ENCODE measurements at places on chromosomes 4 and X. TPM values are rescaled to one million over a fixed set of nuclear protein-coding genes. Genes with fewer than 3 reads are reported as not detected.
A peak's percentile ranks its signal among the peaks of the same experiment; 100 is the strongest.

Gene ZDHHC15
- 1.8 TPM for total RNA-seq

Gene ZNF41
- total RNA-seq = 10.4 TPM

Gene SFRP2
- total RNA-seq = 39.5 TPM

Gene TMEM271
- not detected for total RNA-seq

Gene CPLX1
- 3.9 TPM for total RNA-seq

- H3K27ac ChIP-seq = no peak overlapping the region
- H3K4me3 ChIP-seq = no peak overlapping the region
- DNase-seq = no peak
- H3K36me3 ChIP-seq = no peaks in the 10 kb centered on the region
- no peaks in the 10 kb centered on the region for H3K27me3 ChIP-seq
These were observed 9.1 kb upstream of the YTHDC1 start for GRCh38 chr4:68358988-68359387.

DNA sequence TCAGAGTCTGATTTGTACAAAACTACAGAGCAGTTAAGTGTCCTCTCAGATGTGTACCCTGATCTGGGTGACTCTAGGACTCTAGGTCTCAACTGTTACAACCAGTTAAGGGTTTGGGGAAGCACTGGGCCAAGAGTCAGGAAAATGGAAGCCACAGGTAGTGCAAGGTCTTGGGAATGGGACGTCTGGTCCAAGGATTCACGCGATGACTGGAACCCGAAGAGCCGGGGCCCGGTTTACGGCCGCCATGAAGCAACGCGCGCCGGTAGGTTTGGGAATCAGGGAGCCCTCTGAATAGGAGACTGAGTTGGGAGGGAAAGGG, 321 bp upstream of the HPRT1 start:
- H3K36me3 ChIP-seq = no peaks in the 10 kb centered on the region
- no peaks in the 10 kb centered on the region for H3K4me1 ChIP-seq
- H3K27ac ChIP-seq = no peak overlapping the region
- H3K27me3 ChIP-seq = no peaks in the 10 kb centered on the region
- peak overlapping the region; percentile 67 for H3K4me3 ChIP-seq

GRCh38 chr4:4853921-4854648, 5.4 kb upstream of the MSX1 start:
- H3K4me1 ChIP-seq = peaks cover 31% of the 10 kb centered on the region
- peaks cover 94% of the 10 kb centered on the region for H3K27me3 ChIP-seq
- no peak for DNase-seq
- H3K27ac ChIP-seq = no peak overlapping the region
- no peak overlapping the region for H3K4me3 ChIP-seq
- H3K36me3 ChIP-seq = no peaks in the 10 kb centered on the region

- no peaks in the 10 kb centered on the region for H3K36me3 ChIP-seq
- H3K27me3 ChIP-seq = no peaks in the 10 kb centered on the region
- peak overlapping the region; percentile 80 for H3K27ac ChIP-seq
These were observed 353 bp downstream of the NSD2 start for GRCh38 chr4:1871471-1872021.

DNA sequence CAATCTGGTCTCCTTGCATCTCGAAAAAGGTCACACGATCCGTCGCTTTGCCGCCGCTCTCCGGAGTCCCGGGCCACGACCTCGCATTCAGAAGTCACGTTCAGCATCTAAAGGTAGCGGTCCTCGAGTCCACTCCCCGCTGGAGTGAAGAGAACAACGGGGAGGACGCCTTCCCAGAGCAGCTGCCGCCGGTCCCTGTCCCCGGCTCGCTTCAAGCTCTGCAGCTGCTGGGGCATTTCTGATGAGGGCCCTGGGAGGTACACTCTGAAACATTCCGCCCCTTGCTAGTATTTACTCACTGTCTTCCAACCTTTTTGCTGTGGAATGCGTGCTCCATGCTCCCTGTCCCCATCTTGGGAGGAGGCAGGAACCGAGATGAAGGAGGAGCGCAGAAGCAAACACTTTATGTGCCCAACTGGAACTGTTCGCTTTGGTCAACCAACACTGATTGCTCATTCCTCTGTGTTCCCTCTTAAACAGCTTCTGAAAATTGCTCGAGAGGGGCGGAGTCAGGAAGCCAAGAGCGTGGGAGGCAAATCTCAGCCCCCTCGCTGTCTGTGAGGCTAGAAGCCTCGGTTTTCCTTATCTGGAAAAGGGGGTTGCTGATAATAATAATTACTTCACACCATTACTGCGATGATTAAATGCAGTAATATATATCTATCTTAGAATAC, 6.4 kb upstream of the VAMP7 start:
- H3K4me3 ChIP-seq = peak overlapping the region; percentile 15
- DNase-seq = no peak
- H3K36me3 ChIP-seq = no peaks in the 10 kb centered on the region
- H3K27ac ChIP-seq = no peak overlapping the region
- H3K27me3 ChIP-seq = peaks cover 11% of the 10 kb centered on the region

DNA sequence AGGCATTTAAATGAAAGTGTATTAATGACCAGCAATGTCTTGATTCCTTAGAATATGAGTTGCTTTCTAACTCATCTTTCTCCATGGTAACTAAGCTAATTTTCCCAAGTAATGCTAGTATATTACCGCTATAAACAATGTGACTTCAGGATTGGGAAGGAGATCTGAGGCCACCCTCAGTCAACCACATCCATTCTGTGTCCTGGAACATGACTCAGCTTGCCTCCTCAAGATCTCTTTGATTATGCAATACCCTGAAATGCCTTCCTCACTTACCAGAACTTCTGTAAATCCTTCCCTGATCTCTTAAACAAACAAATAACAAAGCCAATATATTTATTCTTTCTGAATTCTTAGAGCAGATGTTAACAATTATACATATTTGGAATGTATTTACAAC, 1495.5 kb downstream of the PCDH18 start:
- H3K4me1 ChIP-seq = no peaks in the 10 kb centered on the region
- H3K27me3 ChIP-seq = no peaks in the 10 kb centered on the region
- H3K27ac ChIP-seq = no peak overlapping the region
- no peak for DNase-seq
- no peak overlapping the region for H3K4me3 ChIP-seq
- no peaks in the 10 kb centered on the region for H3K36me3 ChIP-seq
